ENCODE measurements at places on chromosomes 2 and 18. TPM values are rescaled to one million over a fixed set of nuclear protein-coding genes. Genes with fewer than 3 reads are reported as not detected.

The CHRNG gene
- total RNA-seq: 9.5 TPM

The RAB6C gene
- total RNA-seq: 0.23 TPM

The FAP gene
- 17.2 TPM for total RNA-seq

The UPP2 gene
- total RNA-seq: 2.4 TPM

The IGFBP2 gene
- total RNA-seq: 281 TPM

The SNED1 gene
- total RNA-seq: 35.0 TPM

The IL18RAP gene
- 0.35 TPM for total RNA-seq

The LRRC30 gene
- 6.4 TPM for total RNA-seq

The RFTN2 gene
- 12.9 TPM for total RNA-seq

The AFF3 gene
- 52.7 TPM for total RNA-seq

The COLEC12 gene
- 31.6 TPM for total RNA-seq

The REG3G gene
- total RNA-seq: not detected

The IMPA2 gene
- 116 TPM for total RNA-seq

The WNT10A gene
- total RNA-seq: 2.0 TPM

The GAREM1 gene
- 27.9 TPM for total RNA-seq

The ITPRIPL1 gene
- total RNA-seq: 3.2 TPM

The CDKL4 gene
- 2.6 TPM for total RNA-seq

The IL1F10 gene
- not detected for total RNA-seq
